Muscle of leg (tissue), 16 donors: ENCODE measurements at places on chromosomes 13 and 19. TPM values are rescaled to one million over a fixed set of nuclear protein-coding genes. Genes with fewer than 3 reads are reported as not detected.

GRCh38 chr13:113219256-113219940 is 10.0 kb downstream of the CUL4A start:
- DNase-seq = no peak

DNA sequence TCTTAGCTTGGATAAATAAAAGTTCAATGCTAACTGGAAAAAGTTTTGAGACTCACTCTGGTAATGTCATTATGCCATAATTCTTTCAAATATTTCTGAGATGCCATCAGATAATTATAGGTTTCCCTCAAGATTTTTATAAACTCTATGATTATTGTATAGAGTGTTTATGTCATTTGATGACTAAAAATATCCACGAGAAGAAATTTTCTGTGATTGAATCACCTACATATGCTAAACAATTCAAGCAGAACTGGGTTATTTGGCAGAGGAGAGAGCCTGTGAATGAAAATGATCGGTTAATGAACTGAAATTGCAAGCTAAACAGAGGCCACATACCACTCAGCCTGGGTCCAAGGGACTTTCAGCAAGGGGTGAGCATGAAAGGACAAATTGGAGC is 92.6 kb upstream of the TSC22D1 start:
- DNase-seq = peak; percentile 83

Gene TMEM59L
- 15.3 TPM for polyA plus RNA-seq

Gene ZNF85
- 10.9 TPM for polyA plus RNA-seq

DNA sequence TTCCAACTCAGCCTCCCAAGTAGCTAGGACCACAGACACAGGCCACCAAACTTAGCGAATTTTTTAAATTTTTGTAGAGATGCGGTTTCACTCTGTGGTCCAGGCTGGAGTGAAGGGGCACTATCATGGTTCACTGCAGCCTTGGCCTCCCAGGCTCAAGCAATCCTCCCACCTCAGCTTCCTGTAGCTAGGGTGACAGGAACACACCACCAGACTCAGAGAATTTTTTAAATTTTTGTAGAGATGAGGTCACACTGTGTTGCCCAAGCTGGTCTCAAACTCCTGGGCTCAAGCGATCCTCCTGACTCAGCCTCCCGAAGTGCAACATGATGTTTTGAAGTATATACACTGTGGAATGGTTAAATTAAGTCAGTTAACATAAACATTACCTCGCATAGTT is 263.6 kb downstream of the OXGR1 start:
- DNase-seq = no peak

DNA sequence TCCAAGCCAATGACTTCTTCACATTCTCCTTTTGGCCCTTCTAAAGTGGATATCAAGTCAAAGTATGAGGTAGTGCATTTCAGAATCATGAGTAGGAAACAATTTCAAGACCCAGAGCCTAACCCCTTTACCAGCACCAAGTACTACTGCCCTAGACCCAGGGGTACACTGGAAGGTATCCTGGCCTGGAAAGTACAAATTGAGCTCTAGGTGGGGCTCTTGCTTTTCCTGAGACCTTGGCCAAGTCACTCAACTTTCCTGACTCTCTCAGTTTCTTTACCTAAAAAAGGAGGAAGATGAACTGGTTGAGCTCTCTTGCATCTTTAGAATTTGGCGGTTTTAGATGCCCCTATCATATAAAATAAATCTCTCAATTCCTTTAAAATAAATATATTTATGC is 204.7 kb downstream of the FGF14 start:
- DNase-seq = no peak

DNA sequence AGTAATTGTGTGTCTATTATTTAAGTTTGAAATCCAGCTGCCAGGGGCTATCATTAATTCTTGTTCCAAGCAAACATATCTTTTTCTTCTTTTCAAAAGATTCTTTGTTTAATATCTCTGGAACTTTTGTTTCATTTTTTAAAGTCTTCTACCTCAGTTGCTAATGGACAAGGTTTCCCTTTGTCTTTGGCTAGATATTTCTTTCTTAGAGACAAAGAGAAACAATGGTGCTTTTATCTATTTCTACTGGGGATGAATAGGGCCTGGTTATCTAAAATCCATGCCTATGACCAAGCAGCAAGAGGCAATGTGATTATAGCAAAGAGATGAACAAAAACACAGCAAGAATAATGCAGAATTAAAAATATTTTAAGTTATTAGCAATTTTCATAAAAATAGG is 661.3 kb upstream of the KLF12 start:
- DNase-seq = no peak

DNA sequence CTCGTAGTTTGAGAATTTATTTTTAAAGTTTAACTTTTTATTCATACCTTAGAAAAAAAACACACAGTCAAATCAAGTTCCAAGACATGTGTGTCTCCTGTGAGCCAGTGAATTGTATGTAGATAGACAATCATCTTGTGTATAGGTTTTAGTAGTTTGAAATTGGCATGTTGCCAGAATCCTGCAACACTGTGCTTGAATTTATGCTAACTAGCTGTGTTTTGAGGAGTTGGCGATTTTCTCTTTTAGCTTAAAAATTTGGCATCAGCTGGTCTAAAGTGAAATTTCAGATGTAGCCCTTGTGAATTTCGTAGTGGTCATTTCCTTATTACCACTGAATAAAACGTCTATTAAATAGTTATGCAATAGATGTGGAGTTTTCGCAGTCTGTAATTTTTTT is 213.2 kb downstream of the ATP8A2 start:
- DNase-seq = peak; percentile 85

Gene KLK6
- polyA plus RNA-seq = 0.12 TPM

Gene SIGLEC14
- polyA plus RNA-seq = 2.5 TPM

Gene GPR108
- 25.9 TPM for polyA plus RNA-seq

Gene DAND5
- polyA plus RNA-seq = 0.22 TPM

GRCh38 chr19:3633559-3633988 is 7.0 kb upstream of the CACTIN start:
- DNase-seq = no peak

- DNase-seq = no peak
Measured at GRCh38 chr19:27975419-27976005, 1237.4 kb downstream of the UQCRFS1 start.

Gene ZNF444
- 23.3 TPM for polyA plus RNA-seq

Gene INSL3
- polyA plus RNA-seq = not detected

Gene ATP7B
- 5.9 TPM for polyA plus RNA-seq

Gene WTIP
- polyA plus RNA-seq = 26.2 TPM

DNA sequence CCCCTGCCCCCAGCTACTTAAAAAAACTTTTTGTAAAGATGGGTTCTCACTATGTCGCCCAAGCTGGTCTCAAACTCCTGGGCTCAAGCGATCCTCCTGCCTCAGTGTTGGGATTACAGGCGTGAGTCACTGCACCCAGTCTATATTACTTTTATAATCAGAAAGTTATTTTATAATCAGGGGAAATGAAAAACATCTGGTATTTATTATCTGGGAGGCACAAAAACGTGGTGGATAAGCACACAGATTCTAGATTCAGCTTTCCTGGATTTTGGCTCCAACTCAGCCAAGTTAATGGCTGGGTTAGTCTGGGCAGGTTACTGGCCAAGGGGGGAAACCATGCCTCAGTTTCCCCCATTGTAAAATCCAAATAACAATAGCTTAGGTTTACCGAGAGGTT is 24.7 kb downstream of the KEAP1 start:
- peak; percentile 24 for DNase-seq

DNA sequence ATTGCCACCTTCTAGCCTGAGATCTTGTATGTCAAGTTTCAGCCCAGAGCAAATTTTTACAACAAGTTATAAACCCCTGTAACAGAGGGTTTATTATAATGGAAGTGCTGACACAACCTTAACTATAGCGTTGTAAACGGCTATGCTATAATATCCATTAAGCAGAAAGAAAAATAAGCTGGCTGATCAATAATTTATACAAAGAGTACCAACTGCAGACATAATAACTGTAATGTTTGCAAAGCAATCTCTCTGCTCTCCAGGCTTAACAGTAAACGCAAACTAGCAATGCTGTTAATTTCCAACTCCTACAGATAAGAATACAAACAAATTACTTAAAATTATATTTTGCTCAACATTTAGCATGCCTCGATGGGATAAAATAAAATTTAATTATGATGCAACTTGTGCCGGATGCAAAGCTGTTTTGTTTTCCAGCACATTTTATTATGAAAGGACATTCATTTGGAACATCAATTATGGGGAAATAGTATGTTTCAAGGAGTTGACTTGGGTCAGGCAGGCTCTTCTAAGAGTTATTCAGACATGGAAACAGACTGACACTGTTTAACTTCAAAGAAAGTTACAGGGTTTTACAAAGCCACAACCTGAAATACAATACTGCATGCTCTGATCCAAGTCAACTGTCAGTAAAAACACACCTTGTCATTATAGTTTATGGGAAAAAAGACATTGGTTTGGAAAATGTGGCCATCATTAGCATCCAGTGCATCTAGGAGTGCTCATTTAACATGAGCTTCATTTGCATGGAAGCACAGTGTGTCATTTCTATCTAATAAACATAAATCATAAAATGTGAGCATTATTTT is 6.6 kb upstream of the DACH1 start:
- no peak for DNase-seq

Gene ZNF541
- polyA plus RNA-seq = 0.08 TPM

DNA sequence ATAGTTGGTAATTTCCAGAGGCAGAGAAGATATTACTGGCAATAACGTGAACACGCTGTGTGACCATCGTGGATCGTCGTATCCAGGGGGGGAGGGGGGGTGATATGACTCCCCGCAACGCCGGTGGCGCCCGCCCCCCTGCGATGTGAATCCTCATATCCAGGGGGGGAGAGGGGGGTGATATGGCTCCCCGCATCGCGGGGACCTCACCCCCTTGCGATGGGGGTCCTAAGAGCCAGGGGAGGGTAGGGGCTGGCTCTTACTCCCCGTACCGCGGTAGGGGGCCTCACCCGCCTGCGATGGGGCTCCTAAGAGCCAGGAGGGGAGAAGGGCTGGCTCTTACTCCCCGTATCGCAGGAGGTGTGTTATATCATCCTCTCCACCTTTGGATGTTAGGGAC is 31.3 kb upstream of the RGCC start:
- DNase-seq = no peak

- peak; percentile 83 for DNase-seq
Measured at GRCh38 chr19:3450796-3451411, 29.4 kb downstream of the SMIM24 start.

Gene FPR2
- polyA plus RNA-seq = 0.33 TPM

DNA sequence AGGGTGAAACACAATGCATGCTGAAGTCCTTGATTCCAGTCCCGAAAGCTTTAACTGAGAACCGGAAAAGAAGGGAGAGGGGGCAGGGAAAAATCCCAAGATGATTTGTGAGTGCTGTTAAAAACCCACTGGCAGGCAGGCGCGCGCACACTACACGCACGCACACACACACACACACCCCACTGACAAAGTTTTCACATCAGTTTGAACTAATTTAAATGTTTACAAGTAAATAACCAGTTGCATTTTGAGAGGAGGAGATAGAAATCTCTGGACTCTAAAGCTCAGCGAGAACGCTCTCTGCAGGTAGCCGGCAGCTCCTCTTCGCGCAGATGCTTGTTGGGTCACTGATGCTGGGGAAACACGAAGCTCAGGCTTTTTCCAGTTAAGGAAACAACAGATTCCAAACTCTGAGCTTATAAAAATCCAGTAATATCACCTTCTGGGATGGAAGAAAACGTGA is 818 bp upstream of the SLITRK1 start:
- DNase-seq = peak; percentile 31

Gene APC2
- polyA plus RNA-seq = 0.87 TPM

GRCh38 chr13:29749401-29750182 is 100.8 kb downstream of the UBL3 start:
- no peak for DNase-seq

GRCh38 chr19:55435020-55435419 is 8.1 kb downstream of the SHISA7 start:
- DNase-seq = no peak

Gene CYP4F3
- polyA plus RNA-seq = 0.10 TPM

Gene NALCN
- 0.24 TPM for polyA plus RNA-seq

DNA sequence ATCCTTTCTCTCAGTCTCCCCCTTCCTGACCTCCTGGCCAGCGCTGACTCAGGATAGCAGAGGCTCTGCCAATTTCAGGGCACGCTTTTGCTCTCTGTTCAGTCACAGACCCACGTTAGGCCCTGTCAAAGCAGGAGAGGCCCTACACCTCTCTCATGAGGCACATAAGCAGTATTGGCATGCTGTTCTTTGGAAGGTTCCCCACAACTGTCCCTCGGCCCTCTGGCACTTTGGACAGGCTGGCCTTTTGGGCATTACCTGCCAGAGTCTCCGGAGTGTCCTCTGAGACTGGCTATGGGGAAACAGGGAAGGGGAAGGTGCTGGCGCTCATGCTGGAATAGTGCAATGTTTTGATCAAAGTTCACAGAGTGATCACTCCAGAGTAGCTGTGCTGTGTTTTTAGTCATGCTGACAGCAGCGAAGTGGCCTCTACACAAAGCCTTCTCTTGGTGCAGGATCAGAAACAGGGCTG is 23.7 kb upstream of the UBE2L5 start:
- DNase-seq = no peak

DNA sequence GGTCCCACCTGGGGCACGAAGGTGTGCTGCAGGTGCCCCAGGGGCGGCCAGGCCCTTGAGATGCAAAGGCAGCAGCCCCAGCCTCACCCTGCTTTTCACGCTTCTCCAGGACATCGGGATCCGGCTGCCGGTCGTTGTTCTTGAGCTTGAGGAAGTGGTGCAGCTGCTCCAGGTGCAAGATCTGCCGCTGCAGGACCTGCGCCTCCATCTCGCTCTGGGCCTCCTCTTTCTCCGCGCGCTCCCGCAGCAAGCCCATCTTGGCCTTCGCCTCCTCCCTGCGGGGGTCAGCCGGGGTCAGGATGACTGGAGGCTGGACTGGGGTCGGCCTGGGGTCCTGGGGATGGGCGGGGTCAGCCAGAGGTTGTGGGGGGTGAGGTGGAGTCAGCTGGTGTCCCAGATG is 21.5 kb upstream of the EMP3 start:
- DNase-seq = no peak

GRCh38 chr19:5145521-5146511 is 176.9 kb downstream of the KDM4B start:
- no peak for DNase-seq

GRCh38 chr19:18860302-18860700 is 28.5 kb downstream of the UPF1 start:
- no peak for DNase-seq

DNA sequence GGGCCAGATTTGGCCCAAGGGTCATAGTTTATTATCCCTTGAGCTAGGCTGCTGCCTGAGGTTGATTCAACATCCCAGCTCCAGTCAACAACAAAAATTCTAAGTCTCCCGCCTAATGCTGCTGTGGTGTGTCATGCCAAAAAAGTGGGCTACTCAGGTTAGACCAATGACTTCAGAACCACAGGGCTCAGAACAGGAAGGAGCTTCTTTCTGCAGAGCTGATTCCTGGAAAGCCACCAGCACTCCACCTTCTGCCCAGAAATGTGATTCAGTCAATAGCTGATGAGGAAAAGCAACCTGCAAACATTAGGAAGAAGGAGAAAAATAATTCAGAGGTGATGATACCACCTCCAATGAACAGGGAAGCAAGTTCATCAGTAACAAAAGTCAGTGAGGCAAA is 56.1 kb upstream of the SERPINE3 start:
- DNase-seq = no peak

Gene F10
- 14.8 TPM for polyA plus RNA-seq

Gene COQ8B
- polyA plus RNA-seq = 23.3 TPM

- no peak for DNase-seq
Measured at GRCh38 chr19:54502518-54503048, at the start of gene LAIR2. TSS of gene LAIR2 (plus strand) at chr19:54502831. CDS start at chr19:54502919, 88 bp downstream.

Gene GGN
- 0.84 TPM for polyA plus RNA-seq
